ENCODE measurements at places on chromosomes 4 and X.

- no peak for DNase-seq
Measured at GRCh38 chrX:8760021-8760420, 28.1 kb upstream of the ANOS1 start.

DNA sequence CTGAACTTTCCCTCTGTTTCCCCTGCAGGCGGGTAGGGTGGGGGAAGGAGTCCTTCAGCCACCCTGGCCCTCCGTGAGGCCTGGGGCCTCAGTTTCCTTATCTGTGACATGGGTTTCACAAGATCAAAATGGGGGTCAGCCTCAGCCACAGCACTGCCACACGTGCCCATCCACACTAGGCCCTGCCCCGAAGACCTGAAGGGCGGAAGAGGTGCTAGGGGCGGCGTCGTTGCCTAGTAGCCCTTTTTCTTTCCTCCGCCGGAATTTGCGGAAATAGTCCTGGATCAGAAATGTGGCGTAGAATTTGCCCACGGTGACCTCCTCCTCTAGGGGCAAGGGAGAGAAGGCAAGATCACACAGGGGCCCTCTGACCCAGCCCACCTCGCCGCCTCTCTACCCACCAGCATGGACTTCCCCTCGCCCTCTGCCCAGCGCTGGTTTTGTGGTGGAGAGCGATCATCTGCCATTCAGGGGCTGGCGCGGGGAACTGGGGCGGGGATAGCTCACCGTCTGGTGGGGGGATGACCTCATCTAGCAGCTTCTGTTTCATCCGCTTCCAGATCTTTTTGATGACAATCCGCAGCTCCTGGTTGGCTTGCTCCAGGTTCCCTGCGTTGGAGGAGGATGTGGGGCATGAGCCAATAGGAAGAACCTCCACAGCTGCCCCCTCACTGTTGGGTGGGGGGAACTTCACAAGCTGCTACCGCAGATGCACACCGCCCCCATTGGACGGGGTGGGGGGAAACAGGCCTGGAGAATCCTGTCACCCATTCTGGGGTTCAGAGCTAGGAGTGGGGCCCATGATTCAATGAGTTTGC, 9.7 kb upstream of the SYP start:
- DNase-seq, result no peak

DNA sequence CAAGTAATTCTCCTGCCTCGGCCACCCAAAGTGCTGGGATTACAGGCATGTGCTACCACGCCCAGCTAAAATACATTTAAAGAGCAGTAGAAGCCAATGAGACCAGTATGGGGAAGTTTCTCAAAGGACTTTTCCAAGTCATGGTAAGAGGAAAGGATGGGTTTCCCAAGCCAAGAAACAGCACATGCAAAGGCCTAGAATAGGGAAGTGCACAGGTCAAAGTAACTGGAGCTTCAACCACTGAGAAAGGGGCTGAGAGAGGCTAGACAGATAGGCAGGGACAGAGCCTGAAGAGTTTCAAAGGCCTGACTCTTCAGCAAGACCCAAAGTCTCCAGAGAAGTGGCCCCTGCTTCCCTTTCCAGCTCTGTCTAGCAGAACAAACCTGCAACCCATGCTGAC, 162.1 kb downstream of the CORIN start:
- no peak for DNase-seq

DNA sequence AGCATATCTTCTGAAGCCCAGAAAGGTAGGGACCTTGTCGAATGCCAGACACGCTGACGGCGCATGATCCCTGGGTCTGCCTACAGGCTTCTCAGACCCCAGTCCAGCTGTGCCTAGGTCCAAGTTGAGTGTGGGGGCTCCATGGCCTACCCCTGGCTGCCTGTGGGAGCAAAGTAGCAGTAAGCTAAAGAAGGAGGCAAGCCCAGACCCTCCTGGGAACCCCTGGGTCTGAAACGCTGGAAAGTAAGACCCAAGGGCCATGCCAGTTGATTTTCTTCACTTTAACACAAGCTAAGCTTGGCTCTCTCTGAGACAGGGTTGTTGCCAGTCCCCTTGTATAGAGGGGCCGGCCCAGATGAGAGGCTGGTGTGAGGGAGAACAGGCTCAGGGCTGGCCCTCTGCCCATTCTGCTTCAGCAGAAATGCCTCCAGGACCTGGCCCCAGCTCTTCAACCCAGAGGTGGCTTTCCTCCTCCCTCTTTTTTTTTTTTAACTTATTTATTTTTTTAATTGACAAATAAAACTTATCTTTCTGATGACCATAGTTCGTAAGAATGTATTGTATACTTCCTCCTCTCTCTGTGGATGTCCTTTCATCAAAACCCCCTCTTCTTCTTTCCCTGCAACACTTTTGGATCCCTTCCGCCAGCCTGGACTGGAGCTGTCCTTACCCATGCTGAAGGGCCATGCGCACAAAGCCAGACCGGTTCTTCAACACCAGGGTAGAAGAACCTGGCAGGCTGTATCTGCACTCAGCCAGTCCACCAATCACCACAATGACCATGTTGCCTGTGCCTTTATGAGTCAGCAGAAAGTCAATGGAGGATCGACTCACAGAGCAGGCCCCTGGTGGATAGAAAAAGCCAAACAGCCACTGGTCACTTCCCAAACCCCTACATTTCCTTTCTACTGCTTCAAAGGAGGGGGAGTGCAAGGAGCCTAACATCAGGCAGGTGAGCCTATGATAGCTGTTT, 7.1 kb downstream of the AWAT2 start:
- no peak for DNase-seq

DNA sequence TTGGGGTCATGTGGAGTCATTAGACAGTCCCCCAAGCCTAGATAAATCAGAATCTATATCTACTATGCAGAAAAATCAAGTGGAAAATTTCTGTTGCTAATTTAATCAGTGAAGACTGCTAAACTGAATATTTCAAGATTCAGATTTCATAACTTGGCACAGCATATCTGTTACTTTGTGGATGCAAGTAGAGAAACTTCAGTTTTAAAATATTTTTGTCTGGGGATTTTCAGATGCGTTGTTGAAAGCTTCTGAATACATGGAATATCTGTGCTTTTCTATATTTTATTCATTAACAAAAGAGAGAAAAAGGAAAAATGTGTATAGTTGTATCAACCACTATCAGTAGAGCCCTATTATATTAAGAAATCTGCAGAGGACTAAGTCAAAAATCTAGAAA, 4.4 kb downstream of the FGF5 start:
- DNase-seq, result no peak

Data from 8988T (cell line).